Stimulated activated CD8-positive, alpha-beta memory T cell treated with anti-CD3 and anti-CD28 coated beads, Interleukin-4, amount 100 ng/mL, for 4 hours (primary cell): ENCODE measurements at places on chromosomes 2 and 18.

- no peak for DNase-seq
These were observed 36.6 kb upstream of the METAP1D start for GRCh38 chr2:171963198-171963597.

DNA sequence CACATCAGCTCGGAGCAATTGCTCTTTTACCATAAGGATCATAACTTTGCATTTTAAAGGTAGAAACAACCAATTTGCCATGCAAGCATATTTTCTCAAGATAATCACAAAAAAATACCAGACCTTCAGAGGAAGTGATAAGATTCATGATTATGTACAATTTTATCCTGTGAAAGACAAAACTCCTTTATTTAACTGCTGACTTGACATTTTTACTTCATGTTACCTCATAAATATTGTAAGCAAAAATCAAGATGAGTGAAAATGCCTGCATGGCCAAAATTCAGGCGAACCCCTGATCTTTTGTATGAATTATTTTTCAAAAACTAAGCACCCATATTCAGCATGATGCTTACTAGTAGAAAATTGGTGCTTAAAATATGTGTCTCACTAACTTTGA lies 246.4 kb downstream of the CD226 start:
- no peak for DNase-seq

DNA sequence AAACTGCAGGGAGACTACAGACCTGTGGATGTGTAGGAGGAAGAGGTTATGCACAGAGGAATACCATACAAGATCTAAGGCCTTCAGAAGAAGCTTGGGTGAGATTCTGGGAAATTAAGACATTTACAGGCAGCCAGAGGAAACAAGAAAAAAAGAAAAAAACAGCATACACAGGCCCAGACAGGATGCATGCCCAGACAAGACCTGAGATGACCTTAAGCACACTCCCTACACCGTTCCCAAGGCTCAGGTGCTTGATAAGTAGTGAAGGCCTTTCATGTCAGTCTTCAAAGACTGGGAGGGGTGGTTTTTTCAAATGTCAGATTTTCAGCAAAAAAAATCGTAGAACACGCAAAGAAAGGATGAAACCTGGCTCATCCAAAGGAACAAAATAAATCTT lies 83.0 kb downstream of the CCDC138 start:
- no peak for DNase-seq

DNA sequence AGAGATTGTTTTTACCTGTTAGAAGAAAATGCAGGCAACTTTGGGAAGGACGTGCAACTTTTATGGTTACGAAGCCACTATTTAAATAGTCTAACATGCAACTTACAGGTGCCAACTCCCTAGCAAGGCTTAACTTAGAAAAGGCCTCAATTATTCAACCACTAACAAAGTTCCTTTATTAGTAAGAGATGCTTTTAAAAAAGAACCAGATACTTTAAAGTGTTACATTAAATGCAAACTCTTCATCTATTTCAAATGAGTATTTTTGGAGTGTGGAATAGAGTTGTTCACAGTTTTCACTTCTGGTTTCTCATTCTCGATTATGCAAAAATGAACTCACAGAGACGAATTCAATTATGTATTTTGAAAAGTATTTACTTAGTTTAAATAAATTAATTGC lies 51.7 kb downstream of the PELI1 start:
- DNase-seq: no peak

- no peak for DNase-seq
These were observed 238.9 kb downstream of the FHOD3 start for GRCh38 chr18:36536426-36536825.

- no peak for DNase-seq
These were observed 9.8 kb downstream of the BIRC6 start for GRCh38 chr2:32366595-32366994.

DNA sequence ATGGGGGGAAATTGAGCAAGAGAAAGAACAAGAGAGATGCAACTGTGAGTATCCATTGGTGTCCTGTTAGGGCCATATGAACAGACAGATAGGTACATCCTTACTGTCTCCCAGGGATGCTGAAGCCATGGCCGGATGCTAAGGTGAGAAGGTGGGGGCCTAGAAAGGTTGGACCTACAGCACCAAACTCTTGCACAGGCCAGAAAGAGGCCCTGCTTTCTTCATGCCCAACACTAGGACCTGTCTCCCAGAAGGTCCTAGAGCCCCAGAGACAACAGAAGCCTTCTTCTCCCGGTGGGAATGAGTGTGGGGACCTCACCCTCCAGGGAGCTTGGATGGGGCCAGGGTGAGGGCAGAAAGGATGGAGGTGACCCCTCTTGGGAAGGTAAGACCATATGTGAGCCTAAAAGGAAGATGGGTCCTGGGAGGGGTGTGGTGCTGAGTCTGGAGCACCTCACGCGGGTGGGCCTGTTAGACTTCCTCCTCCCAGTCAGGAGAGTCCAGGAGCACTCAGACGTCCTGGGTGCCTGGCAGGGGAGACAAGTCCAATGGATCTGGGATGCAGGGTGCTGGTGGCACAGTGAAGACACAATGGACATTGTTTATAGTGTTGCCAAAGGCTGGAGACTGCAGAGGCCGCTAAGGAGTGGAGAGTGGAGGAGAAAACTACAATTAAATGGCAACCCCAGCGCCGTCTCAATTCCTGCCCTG lies 265.3 kb downstream of the CYP26B1 start:
- DNase-seq: no peak

GRCh38 chr18:67916097-67916496 lies 399.6 kb upstream of the DSEL start:
- DNase-seq: no peak

- no peak for DNase-seq
These were observed 47.9 kb downstream of the RBMS1 start for GRCh38 chr2:160445673-160446072.
